Retinal pigment epithelial cell (primary cell): ENCODE measurements at places on chromosomes 12 and 14.

- no peak for DNase-seq
Measured at GRCh38 chr12:93055221-93055620, 126.1 kb upstream of the EEA1 start.

GRCh38 chr12:57890191-57891115 is 43.9 kb upstream of the CTDSP2 start:
- DNase-seq, result no peak

DNA sequence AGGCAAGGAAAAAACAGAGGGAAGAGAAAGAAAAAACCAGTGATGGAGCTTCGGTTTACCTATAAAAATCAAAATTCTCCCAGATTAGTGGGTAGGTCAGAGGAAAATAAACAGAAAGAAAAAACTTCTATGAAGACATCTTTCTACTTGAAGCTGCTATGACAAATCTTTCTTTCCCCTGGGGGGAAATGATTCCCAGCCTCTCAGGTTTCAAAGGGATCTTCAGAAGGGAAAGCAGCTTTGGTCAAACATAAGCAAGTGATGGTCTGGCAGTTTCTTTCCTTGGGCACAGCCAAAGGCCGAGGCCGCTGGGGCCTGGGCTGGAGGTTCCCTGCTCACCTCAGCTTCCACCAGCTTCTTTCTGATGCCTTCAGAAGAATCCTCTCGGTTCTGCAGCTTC is 104.5 kb downstream of the PRKAB1 start:
- DNase-seq, result no peak

GRCh38 chr12:41361738-41362137 is 173.6 kb downstream of the PDZRN4 start:
- no peak for DNase-seq

DNA sequence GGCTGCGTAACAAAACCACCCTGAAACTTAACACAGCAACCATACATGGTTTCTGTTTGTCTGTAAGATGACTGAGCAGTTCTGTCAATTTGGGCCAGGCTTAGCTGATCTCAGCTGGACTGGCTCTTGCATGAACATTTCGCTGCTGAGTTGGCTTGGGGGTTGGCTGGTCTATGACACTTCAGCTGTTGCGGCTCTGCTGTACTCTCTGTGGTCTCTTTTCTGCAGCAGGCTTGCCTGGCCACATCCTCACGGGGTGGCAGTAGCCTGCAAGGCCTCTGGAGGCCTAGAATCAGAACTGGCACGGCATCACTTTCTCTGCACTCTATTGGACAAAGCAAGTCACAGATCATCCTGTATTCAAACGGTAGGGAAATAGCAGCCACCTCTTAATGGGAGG is 216.2 kb downstream of the BCL11B start:
- no peak for DNase-seq
